ENCODE measurements at places on chromosomes 7 and 10.

- no peak for DNase-seq
These were observed 18.1 kb upstream of the LIPK start for GRCh38 chr10:88687853-88688467.

DNA sequence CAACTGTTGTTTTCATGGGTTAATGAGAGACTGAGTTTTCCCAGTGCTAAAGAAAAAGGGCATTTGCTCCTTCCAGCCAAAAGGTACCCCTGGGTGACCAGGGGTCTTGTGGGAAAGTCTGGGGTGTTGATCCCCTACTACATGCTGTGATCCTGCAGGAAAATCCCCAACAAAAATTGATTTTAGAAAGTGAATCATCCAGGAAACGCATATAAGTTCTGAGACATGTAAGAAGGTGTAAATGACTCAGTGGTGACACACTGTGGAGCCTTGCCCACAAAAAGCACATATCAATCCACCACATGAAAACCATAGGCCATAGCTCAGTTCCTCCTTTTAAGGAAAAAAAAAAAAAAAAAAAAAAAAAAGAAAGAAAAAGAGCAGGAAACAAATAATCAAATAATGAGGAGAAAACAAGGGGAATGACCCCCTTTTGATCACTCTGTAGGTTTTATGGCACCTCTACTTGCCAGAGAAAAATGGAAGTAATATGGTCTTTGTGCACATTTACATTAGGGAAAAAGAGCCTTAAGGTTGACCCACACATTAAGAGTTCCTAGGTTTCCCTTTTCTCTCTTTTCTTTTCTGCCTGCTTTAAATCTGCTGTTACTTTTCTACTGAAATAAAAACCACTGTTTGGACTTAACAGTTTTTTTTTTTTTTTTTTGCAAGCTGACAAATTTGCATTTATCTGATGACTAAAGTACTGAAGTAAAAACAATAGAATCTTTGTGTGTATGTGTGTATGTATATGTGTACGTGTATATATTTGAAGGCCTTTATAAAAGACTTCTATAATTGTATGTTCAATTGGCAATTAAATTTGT lies 386.0 kb downstream of the KIF20B start:
- DNase-seq, result no peak

DNA sequence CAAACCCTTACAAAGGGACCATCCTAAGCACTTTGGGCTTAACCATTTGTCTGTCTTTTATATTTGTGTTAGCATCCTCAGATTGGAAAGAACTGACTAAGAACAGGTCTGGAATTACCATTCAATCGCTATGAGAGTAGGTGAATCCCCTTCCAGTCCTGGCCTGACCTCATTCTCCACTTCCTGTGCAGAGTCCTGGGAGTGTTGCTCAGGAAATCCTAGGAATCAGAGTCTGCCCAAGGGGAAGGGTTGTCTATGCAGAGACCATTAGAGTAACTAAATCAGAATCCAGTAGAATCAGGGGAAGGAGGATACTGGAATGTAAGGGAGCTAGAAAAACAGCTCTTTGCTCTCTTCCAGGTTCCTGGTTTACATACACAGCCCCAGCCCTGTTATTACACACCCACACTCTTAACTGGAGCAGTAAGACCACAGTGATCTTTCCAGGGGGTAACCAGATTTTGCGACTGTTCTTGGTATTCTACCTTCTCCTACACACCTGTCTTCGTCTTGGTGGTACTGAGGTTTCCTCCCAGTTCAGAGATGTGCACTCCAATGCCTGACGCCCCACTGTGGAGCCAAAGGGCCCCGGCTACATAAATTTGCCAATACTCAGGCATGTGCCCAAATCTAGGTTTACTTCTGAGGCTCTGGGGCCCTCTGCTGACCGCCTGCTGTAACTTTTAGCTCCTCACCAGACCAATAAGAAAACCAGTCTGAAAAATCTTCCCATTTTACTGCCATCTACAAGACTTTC lies 103.7 kb downstream of the RNF216 start:
- DNase-seq, result peak; percentile 65

DNA sequence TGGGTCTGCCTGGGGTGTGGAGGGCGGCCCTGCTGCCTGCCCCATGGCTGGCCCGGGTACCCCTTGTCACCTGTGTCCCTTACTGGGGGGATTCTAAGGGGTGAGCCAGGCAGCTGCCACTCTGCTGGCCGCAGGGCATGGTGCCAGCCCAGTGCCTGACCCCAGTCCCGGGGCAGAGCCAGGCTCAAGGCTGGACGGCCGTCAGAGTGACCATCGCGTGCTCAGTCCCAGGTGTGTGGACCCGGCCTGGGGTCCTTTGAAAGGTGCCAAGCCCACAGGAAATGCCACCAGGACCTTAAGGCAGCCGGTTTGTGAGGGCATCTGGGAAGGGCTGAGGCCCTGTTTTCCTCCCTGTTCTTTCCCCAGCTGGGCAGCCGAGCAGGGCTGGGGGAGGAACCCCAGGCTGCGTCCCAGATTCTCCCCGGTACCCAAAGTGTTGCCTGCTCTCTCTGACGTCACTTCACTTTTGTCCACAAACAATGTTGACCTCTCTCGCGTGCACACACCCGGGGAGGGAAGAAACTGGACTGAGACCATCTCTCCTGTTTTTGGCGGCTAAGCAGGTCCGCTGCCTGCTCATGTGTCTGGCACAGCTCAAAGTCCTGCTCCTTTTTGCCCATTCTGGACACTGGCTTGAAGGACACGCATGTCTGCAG lies 37.6 kb downstream of the PAPOLB start:
- no peak for DNase-seq

- DNase-seq, result no peak
These were observed 19.6 kb upstream of the RET start for GRCh38 chr10:43057231-43057711.

DNA sequence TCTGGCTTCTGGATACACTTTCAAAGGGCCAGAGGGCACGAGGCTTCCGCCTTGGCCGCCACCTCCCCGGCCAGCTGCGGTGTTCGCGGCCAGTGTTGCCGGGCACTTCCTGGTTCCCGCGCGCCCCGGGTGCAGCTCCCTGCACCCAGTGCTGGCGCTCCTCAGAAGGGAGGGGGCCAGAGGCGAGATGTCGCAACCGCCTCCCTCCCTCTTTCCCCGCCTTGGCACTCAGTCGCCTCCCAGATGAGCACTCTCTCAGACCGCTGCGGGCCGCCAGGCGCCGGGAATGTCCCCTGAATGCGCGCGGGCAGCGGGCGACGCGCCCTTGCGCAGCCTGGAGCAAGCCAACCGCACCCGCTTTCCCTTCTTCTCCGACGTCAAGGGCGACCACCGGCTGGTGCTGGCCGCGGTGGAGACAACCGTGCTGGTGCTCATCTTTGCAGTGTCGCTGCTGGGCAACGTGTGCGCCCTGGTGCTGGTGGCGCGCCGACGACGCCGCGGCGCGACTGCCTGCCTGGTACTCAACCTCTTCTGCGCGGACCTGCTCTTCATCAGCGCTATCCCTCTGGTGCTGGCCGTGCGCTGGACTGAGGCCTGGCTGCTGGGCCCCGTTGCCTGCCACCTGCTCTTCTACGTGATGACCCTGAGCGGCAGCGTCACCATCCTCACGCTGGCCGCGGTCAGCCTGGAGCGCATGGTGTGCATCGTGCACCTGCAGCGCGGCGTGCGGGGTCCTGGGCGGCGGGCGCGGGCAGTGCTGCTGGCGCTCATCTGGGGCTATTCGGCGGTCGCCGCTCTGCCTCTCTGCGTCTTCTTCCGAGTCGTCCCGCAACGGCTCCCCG lies at the start of gene FFAR4:
Gene FFAR4, plus strand, starts transcription at position 231 of the 842 bp plus-strand sequence. Its CDS starts 56 bp downstream, at position 287.
- DNase-seq, result peak; percentile 23

DNA sequence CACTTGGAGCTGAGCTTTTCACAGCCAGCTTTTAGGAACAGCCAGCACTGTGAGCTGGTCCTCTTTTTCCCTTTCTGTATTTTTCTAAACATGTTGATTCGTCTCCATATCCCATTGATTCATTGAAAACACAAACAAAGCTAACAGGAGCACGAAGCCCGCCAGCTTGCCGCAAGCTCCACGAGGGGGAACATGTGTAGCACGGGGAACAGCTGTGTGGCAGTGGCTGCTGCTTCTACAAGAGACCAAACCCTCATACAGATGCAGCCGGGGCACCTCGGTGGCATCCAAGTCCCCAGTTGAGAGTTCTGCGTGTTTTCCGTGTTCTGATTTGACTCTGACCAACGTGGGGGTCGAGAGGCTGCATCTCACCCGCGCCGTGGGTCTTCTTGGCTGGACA lies 80.8 kb upstream of the SH2B2 start:
- no peak for DNase-seq
